T-helper 1 cell (primary cell): ENCODE measurements at places on chromosomes 1 and 21.

DNA sequence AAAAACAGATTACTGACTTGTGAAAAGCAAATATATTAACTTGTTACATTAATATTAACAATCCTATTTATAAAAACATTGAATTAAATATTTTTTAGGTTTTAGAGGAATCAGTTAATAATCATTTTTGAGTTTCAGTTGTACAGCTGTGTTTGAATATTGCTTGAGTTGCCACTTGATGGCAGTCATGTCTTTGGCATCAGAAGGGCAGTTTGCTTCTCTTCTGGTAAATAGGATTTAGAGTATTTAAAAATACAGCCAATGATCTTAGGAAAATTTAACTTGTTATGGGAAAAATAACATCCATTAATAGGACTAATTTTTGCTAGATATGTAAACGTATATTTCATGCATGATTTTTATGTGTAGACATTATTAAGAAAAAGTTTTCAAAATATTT, 234.1 kb downstream of the NCAM2 start:
- DNase-seq: no peak

- no peak for DNase-seq
Observed at GRCh38 chr1:210222340-210223006, 10.1 kb upstream of the SERTAD4 start.

DNA sequence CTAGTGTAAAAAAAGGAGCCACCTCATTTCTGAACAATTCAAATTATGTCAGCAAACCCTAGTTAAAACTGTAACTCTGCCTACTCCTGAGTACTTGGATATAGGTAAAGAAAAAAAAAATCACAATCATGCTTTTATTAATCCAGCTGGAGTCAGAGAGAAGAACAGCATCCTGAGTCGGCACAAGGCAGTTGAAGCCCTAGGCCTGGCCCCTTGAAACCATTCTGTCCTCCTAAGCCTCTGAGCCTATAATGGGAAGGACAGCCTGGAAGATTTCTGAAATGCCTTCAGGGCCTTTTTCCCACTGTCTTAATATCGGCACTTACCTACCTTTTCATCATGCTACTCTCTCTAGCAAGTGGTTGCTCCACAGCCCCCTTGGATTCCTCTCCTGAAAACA, 32.5 kb downstream of the CDC42BPA start:
- DNase-seq: no peak

GRCh38 chr1:66333466-66334199, 200.3 kb upstream of the SGIP1 start:
- DNase-seq: no peak

- DNase-seq: no peak
Observed at GRCh38 chr21:40421121-40421520, 425.8 kb downstream of the DSCAM start.

DNA sequence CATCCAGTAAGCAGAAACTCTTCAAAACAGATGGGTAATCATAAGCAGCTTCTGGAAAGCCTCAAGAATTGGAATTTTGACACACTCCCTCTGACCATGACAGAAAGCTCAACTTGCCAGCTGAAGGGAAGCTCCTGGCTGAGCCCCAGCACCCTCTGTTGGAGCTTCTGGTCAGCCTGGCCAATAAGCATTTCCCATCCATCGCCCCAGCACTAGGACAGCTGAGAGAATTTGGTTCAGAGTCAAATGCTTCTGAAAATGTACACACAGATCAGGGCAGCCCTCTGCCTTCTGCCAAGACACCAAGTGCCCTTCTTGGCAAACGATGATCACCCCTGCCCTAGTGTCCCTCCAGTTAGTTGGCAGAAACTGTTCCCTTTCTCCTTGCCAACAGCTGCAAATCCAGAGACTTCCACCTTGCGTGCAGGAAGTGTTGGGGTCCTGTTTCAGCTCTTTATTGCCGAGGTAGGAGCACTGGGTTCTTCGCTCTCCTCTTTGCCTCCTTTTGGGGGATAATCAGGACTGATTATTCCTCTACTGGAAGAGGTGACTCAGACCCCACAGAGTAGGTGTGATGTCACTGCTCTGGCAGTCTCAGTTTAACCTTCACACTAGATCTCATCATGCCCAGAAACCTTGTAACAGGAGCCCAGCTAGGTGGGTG, 11.9 kb downstream of the PIGV start:
- no peak for DNase-seq

- no peak for DNase-seq
Observed at GRCh38 chr1:43048601-43049011, 89.9 kb upstream of the SLC2A1 start.

DNA sequence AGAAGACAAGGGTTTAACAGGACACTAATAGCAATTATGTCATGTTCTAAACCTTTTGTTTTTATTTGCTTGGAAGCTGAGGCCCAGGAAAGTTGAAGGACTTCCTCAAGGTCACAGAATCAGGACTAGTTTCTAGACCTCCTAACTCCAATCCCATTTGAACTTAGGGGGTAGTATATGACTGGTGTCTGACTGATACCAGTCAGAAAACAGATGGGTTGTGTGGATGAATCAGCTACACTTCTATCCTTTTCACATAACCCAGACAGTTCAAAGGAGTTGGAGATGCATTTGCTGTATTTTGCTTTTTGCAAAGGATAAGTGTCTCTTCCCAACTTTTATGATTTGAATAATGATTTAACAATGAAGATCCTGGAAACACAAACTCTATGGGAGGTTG, 322.5 kb downstream of the HLX start:
- DNase-seq: no peak

- DNase-seq: no peak
Observed at GRCh38 chr1:27538793-27539192, 48.8 kb upstream of the WASF2 start.
